ENCODE measurements at places on chromosomes 6 and 20. TPM values are rescaled to one million over a fixed set of nuclear protein-coding genes. Genes with fewer than 3 reads are reported as not detected.

DNA sequence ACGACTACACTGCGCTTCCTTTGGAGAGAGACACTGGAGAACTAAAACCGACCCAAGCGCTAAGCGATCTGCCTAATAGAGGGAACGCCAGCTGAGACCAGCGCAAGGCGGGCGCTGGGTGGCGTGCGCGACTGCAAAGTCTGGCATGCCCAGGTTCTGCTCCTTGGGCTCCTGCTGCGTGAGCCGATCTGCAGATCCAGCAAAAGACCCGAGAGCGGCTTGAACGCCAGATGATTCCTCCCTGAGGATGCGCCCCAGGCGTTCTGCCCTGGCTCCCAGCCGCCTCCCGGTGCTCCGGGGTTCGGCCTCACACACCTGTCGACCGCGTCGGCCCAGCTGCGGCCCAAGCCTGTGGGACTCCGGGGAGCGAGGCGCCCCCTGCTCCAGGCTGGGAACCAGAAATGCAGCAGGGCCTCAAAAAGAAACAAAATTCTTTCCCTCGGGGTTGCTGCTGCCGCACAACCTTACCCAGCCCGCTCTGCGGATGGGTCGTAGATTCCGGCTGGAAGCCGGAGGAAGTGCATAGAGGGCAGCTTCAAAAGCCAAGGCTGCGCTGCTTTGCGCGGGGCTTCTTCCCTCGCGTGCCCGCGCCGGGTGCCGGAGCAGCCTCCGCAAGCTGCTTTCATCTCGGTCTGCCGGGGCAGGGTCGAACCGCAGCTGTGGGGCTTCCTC, 17.9 kb upstream of the PRDM13 start:
- peak overlapping the region; percentile 52 for H3K4me3 ChIP-seq
- H3K4me1 ChIP-seq = peaks cover 45% of the 10 kb centered on the region
- H3K36me3 ChIP-seq = no peaks in the 10 kb centered on the region
- peaks cover 64% of the 10 kb centered on the region for H3K27me3 ChIP-seq
- H3K27ac ChIP-seq = no peak overlapping the region

DNA sequence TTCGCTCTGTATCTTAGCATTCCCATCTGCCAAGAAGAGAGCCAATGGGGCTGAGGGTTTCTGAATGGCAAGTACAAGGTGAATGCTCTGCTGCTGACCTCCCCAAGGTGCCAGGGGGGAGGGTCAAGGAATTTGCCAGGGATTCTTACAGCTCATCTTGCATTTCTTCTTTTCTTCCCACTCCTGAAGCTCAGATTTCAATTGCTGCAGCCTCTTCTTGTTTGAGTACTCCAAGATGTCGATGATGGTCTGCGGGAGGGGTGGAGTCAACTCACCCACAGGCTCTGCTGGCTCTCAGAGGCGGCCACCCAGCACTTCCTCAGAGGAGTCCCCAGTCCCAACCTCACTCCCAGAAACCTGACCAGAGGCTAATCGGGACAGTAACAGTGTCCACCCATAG, 12.4 kb downstream of the C20orf96 start:
- no peak overlapping the region for H3K27ac ChIP-seq
- no peaks in the 10 kb centered on the region for H3K36me3 ChIP-seq
- no peak overlapping the region for H3K4me3 ChIP-seq

DNA sequence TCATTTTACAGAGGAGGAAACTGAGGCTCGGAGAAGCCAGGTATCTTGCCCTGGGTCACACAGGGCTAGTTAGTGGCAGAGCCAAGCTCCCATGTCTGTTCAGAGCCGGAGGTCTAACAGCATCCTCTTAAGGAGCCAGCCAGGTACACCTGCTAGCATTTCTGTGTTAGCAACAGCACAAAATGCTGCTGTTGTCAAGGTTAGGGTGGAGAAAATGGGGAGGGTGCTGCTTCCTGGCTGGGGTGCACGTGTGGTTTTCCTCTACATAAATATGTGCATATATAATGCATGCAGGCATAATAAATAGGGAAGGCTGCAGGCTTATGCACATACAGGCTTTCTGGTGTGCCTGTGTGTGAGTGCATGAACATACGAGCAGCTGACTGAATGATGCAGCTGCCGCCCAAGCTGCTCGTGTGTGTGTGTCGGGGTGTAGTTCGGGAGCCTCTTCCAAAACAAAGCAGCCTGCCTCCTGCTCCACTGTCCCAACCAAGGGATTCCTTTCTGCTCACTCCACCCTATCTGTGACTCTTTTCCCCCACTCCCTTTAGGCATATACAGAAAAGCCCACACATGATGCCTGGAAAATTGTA, 86.6 kb downstream of the CD40 start:
- peaks cover 49% of the 10 kb centered on the region for H3K27me3 ChIP-seq
- H3K36me3 ChIP-seq = no peaks in the 10 kb centered on the region
- DNase-seq = no peak
- no peak overlapping the region for H3K27ac ChIP-seq

Gene C6orf15
- total RNA-seq = not detected

Gene VIP
- 0.60 TPM for total RNA-seq

Measured in tibial nerve (tissue), 4 donors.